Natural killer cell treated with Interleukin-12 subunit alpha and Interleukin-12 subunit beta and Interleukin-15 and Interleukin-18, amount 100 ng/mL, for 72 hours (primary cell): ENCODE measurements at places on chromosomes 6 and 20. TPM values are rescaled to one million over a fixed set of nuclear protein-coding genes. Genes with fewer than 3 reads are reported as not detected.
A peak's percentile ranks its signal among the peaks of the same experiment; 100 is the strongest.

LY6G5B gene
- total RNA-seq = 24.0 TPM

TMEM14A gene
- total RNA-seq = 12.0 TPM

- H3K27ac ChIP-seq = no peak overlapping the region
- no peaks in the 10 kb centered on the region for H3K36me3 ChIP-seq
- H3K27me3 ChIP-seq = no peaks in the 10 kb centered on the region
- peaks cover 3% of the 10 kb centered on the region for H3K4me1 ChIP-seq
- DNase-seq = no peak
These were observed 195.7 kb downstream of the FARS2 start for GRCh38 chr6:5457041-5457440.

DNA sequence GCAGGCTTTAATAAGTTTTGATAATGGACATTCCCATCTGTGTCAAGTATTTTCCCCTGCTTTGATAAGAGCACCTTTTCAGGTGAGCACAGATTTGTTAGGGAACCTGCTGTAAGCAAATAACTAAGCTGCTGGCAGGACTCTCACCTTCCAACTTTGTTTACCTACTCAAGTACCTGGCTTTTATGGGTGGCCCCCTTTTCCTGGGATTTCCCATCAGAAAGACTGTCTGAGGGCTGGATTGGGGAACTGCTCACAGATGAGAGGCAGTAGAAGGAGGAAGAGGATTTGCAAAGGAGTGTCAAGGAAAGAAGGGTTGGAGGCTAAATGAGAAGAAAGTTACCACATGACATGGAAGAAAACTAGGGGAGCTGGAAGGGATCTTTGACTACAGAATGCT lies 210.1 kb upstream of the RIMS1 start:
- no peak for DNase-seq
- H3K27me3 ChIP-seq = no peaks in the 10 kb centered on the region
- H3K27ac ChIP-seq = no peak overlapping the region
- no peak overlapping the region for H3K4me3 ChIP-seq
- no peaks in the 10 kb centered on the region for H3K36me3 ChIP-seq
- H3K4me1 ChIP-seq = no peaks in the 10 kb centered on the region

DNA sequence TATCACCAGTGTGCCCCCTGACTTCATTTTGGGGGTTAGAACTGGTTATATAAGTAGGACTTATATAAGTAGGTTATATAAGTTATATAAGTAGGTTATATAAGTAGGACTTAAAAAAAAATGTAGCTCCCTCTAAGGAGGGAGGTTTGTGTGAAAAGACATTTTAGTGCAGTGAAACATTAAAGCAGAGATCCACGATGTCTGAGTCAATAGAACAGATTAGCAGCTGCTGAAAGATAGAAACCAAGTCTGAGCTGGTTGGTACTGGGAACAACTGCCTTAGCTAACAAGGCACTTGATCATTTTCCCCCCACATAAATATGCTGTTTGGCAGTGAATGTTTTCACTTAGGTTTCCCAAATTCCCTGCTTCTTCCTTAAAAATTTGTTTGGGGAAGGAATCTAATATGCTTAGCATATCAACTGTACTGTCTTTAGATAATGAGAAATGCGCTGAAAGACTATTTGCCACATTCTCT lies 2.1 kb upstream of the RPS12 start:
- H3K27ac ChIP-seq = peak overlapping the region; percentile 92
- peaks cover 22% of the 10 kb centered on the region for H3K27me3 ChIP-seq
- no peak for DNase-seq
- peak overlapping the region; percentile 92 for H3K4me3 ChIP-seq

GRCh38 chr6:3616565-3617176 lies 134.8 kb downstream of the PXDC1 start:
- H3K27ac ChIP-seq = no peak overlapping the region
- H3K27me3 ChIP-seq = peaks cover 3% of the 10 kb centered on the region
- H3K4me1 ChIP-seq = no peaks in the 10 kb centered on the region
- DNase-seq = no peak

GRCh38 chr6:139290787-139291311 lies 949 bp downstream of the TXLNB start:
- no peak for DNase-seq
- H3K27ac ChIP-seq = peak overlapping the region; percentile 90
- peaks cover 39% of the 10 kb centered on the region for H3K4me1 ChIP-seq
- H3K36me3 ChIP-seq = no peaks in the 10 kb centered on the region

- no peaks in the 10 kb centered on the region for H3K36me3 ChIP-seq
- H3K4me1 ChIP-seq = no peaks in the 10 kb centered on the region
- H3K27me3 ChIP-seq = peaks cover 25% of the 10 kb centered on the region
- DNase-seq = no peak
- no peak overlapping the region for H3K27ac ChIP-seq
These were observed 18.7 kb upstream of the HDAC2 start for GRCh38 chr6:113989675-113990074.

DNA sequence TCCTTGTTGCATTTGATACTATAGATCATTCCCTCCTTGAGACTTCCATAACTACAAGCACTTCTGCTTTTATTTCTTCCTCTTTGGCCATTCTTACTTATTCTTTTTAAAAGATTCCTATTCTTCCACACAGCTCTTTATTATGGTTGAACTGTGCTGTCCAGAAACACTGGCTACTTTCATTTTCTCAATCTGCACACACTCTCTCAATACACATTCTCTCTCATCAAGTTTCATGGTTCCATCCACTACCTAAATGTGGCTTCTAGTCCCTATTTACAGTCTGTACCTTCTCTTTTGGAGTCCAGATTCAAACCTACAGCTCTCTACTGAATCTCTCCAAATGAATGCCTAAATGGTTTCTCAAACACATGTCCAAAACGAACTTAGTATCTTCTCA lies 214.3 kb upstream of the RSPO3 start:
- H3K27ac ChIP-seq = no peak overlapping the region
- H3K4me3 ChIP-seq = no peak overlapping the region
- no peaks in the 10 kb centered on the region for H3K36me3 ChIP-seq

- H3K27ac ChIP-seq = no peak overlapping the region
- no peak for DNase-seq
- H3K4me3 ChIP-seq = no peak overlapping the region
- no peaks in the 10 kb centered on the region for H3K4me1 ChIP-seq
These were observed 74.4 kb upstream of the EYA4 start for GRCh38 chr6:133166766-133167165.

DNA sequence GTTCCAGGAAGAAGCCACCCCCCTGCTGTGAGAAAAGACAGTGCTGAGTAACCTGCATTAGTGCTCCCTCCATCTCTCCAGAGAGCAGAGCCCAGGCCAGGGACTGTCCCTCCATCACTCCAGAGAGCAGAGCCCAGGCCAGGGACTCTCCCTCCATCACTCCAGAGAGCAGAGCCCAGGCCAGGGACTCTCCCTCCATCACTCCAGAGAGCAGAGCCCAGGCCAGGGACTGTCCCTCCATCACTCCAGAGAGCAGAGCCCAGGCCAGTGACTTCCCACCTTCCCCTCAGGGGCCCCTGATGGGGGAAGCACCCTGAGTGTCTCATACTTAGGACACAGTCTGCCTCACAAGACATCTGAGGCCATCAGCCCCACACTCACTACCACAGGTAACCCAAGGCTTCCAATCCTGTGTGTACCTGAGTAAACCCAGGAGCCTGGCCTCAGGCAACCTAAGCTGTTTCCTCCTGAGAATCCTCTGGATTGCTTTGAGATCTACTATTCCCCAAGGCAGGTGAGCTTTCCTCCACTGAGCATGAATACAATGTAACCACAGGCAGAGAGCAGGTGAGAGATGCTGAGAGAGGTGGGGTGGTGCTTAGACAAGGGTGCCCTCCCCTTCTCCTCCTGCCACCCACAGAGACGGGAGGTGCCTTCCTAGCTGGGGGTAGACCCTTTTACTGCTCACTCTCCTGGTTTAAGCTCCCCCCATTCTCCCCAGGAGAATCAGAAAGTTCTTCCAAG lies 4.9 kb downstream of the TBXT start:
- H3K4me1 ChIP-seq = no peaks in the 10 kb centered on the region
- no peak overlapping the region for H3K4me3 ChIP-seq
- H3K27me3 ChIP-seq = peaks cover 32% of the 10 kb centered on the region
- DNase-seq = no peak
- no peaks in the 10 kb centered on the region for H3K36me3 ChIP-seq
